Stimulated activated naive CD8-positive, alpha-beta T cell treated with anti-CD3 and anti-CD28 coated beads, Interleukin-15, Interleukin-2, amounts not matched to agents 100 U/mL and 50 U/mL, for 24 hours (primary cell): ENCODE measurements at places on chromosomes 5 and 9.

GRCh38 chr9:4303006-4303405 is 3.1 kb upstream of the GLIS3 start:
- DNase-seq = no peak

GRCh38 chr5:56267856-56268255 is 34.7 kb upstream of the ANKRD55 start:
- DNase-seq = no peak

GRCh38 chr5:180785121-180785781 is 17.4 kb downstream of the MGAT1 start:
- no peak for DNase-seq

DNA sequence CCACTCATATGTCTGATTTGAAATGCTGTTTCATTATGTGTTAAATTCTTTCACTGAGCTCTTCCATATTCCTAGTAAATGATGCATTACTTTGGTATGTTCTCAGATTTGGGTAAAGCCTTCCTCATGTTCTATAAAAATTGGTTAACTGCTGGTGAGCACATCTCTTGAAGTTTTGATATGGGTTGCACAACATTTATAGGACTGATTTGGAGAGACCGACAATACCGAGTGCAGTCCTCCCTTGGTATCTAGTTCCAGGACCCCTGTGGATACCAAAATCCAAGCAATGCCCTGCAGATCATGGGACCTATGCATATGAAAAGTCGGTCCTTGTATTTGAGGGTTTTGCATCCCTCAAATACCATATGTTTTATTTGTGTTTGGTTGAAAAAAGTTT is 37.8 kb downstream of the WDR36 start:
- DNase-seq = no peak

DNA sequence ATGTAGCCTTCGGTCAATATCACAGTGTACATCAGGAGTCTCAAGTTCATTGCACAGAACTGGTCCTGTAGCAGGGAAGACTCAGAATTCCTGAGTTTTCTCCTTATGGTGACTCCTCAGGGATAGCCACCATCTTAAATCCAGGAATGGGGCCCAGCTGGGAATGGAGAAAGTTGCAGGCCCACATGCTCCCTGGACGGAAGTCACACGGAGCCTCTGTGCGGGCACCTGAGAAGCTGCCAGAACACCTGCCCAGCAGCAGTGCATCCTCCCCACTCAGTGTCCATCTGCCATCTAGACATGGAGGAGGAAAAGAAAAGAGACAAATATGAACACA is 133.9 kb downstream of the SUSD1 start:
- DNase-seq = no peak

DNA sequence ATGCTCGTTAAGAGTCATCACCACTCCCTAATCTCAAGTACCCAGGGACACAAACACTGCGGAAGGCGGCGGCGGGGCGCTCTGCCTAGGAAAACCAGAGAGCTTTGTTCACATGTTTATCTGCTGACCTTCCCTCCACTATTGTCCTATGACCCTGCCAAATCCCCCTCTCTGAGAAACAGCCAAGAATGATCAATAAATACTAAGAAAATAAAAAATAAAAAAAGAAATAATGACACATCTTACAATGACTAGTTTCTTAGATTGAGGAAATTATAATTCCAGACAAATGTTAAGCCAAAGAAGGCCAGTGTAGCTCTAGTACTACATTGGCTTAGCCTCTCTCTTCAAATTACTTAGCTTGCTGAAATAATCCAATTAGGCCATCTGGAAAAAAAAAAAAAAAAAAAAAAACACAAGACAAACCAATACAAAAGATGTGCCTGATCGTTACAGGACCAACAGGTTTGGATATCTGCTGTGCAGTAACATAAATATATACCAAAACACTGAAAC is 58.0 kb downstream of the ANXA2R start:
- no peak for DNase-seq

- no peak for DNase-seq
Observed at GRCh38 chr5:106189121-106189809, 1481.5 kb downstream of the EFNA5 start.

- DNase-seq = no peak
Observed at GRCh38 chr9:96494215-96494800, 44.3 kb downstream of the HABP4 start.

- no peak for DNase-seq
Observed at GRCh38 chr9:72680593-72681282, 159.3 kb downstream of the TMC1 start.

- DNase-seq = no peak
Observed at GRCh38 chr9:81372628-81373191, 316.6 kb downstream of the TLE1 start.

DNA sequence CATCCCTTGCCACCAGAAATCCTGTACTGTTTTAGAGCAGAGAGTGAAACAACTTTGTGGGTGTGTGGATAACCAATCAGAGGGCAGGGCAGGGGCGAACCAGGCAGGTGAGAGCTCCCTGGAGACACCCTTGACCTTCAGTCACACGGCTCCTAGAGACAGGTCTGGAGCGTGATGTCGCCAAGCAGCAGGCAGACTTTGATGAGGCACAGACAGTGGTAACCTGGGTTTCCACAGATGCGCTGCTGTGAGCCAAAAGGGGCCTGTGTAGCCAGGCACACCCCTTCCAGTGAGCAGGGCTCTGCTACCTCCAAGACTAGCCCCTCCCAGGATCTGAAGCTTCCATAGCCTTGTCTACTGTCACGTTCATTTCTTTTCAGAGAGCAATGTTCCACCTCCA is 317.8 kb upstream of the ADCY2 start:
- DNase-seq = no peak

- no peak for DNase-seq
Observed at GRCh38 chr5:54909911-54910870, 75.2 kb downstream of the ESM1 start.

- DNase-seq = no peak
Observed at GRCh38 chr9:22143799-22144625, 134.9 kb upstream of the CDKN2B start.

DNA sequence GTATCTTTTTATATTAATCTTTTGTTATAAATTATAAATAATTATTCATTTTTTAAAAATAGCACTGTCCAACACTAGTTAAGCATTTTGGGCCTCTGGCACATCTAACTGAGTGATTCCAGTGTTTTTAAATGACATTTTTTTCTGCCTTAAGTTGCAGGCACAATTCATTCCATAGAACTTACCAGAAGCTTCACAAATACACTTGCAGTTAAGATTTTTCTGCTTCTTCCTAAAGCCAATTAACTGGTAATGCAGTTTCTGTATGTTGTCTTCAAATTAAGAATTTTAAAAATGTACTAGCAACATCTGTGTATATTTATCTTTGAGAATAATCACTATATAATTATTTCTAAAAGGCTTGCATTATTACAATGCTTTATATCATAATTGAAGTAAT is 11.2 kb upstream of the NFIB start:
- DNase-seq = no peak

DNA sequence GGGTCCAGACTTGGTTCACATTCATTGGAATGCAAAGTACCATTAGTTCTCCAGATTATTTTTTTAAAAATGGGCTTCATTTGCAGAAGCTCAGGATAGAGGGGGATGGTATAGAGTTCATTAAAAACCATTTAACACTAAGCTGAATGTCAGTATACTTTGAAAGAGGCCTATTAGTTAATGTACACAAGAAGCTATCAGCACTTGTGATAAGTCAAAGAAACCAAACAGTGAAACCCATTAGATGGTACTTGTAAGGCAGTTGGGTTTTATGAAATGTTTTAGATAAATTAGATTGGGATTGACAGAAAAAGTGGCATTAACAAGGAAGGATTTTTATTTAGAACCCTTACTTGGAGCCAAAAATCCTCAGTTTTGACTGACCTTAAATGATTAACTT is 229.2 kb upstream of the MPDZ start:
- DNase-seq = no peak

GRCh38 chr9:113612216-113612747 is 148.8 kb downstream of the RGS3 start:
- no peak for DNase-seq

GRCh38 chr9:127935765-127936221 is 1.9 kb downstream of the DPM2 start:
- peak; percentile 33 for DNase-seq

- DNase-seq = no peak
Observed at GRCh38 chr5:88679638-88680037, 203.3 kb downstream of the MEF2C start.

DNA sequence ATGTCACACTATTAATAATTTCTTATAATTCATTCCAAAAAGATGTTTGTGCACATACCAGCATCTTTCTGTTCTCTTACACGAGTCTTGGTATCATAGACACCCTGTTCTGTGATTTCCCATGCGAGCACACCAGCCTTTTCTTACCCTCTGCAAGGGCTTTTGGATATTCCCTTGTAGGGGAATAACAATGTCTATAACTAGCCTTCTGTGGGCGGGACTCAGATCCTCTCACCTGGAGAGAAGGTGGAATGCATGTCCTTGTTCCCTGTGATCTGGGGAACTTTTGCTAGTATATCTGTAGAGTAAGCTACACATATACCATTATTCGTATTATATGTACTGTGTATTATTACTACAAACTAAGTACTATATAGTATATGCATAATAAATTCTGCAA is 44.8 kb downstream of the EHMT1 start:
- no peak for DNase-seq

DNA sequence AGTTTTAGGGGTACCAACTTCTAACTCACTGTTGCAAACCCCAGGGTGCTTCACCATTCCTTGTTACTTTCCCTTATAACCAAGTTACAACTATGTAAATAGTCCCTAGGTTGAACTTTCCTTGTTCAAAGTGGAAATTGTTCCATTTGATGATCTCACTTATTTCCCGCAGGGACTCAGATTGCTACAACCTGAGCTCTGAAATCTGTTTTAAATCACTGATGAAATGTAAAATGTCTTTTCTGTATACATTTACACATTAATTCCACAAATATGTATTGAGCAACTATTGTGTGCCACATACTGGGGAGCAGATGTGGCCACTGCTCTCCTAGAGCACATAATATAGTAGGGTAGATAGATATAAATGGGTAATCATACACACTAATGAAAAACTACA is 69.1 kb upstream of the TARS1 start:
- no peak for DNase-seq

- no peak for DNase-seq
Observed at GRCh38 chr5:146766013-146766412, 112.5 kb downstream of the PPP2R2B start.

DNA sequence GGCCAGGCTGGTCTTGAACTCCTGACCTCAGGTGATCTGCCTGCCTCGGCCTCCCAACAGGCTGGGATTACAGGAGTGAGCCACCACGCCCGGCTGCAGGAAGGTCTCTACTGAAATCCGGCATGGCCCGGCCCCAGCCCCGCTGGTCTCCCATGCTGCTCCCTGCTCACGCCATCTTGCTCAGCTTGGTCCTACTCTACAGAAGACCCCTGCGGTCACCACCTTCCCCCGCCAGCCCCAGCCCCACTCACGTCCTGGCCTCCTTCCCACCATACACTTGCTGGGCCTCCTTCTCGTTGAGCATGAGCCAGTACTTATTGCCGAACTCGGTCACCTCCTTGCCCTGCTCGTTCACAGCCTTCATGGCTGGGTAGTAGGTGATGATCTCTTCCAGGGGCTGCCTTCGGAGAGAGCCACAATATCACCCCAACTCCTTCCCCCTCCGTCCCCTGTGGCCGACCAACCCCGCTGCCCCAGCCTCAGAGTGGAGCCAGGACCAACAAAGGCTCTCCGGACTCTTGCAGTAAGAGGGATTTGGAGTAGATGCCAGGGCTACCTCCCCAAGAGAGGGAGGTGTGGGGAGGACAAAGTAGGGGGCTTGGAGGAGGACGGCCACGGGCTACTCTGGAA is 4.0 kb downstream of the PTGES2 start:
- no peak for DNase-seq

DNA sequence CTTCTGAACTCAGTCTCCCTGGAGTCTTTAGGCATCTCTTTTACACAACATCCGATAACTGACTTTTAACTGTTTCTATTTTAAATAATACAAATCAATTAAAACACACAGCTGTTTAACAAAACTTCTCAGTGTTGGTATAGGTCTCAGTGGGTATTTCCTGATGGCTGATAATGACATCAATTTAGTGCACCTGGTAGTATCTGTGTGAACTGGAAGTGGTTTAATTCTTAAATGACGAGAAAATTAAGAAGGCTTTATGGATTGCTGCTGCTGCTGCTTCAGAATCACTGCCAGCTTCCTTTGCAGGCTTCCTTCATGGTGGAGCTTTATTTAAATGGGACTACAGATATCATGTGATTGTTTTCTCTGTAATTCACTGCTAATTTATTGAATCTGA is 92.3 kb downstream of the RPS23 start:
- no peak for DNase-seq

- DNase-seq = no peak
Observed at GRCh38 chr5:169641253-169641652, 4.2 kb downstream of the DOCK2 start.

DNA sequence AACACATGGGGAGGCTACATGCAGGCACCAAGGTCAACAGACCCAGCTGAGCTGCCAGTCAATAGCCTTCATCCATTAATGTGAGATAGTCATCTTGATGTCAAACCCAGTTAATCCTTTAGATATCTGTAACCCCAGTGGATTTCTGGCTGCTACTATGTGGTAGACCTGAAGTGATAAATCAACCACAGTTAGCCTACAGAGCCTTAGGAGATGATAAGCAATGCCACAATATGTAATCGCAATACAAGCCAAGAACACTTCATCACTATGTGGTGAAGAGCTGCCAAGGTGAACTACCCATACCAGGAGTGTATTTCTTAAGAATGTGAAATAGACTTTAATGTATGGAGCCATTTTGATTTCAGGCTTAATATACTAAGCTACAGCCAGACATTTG is 1175.5 kb downstream of the DTWD2 start:
- no peak for DNase-seq

DNA sequence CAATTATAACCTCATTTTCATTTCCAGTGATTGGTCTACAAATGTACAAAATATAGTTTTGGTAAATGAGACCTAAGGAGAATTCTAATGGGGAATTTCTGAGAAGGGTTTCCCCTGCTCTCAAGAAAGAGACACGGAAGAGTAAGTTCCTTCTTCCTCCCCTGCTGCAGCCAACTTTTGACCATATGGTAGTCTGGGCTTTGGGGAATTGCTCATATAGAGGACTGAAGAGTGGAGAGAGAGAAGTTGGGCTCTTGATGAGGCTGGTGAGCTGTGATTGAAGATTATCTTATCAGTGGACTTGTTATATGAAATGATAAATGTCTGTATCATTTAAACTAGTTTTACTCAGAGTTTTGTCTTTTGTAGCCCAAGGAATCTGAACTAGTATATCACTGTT is 4.3 kb upstream of the LNPEP start:
- no peak for DNase-seq
